ENCODE measurements at places on chromosomes 2 and 18. TPM values are rescaled to one million over a fixed set of nuclear protein-coding genes. Genes with fewer than 3 reads are reported as not detected.

DNA sequence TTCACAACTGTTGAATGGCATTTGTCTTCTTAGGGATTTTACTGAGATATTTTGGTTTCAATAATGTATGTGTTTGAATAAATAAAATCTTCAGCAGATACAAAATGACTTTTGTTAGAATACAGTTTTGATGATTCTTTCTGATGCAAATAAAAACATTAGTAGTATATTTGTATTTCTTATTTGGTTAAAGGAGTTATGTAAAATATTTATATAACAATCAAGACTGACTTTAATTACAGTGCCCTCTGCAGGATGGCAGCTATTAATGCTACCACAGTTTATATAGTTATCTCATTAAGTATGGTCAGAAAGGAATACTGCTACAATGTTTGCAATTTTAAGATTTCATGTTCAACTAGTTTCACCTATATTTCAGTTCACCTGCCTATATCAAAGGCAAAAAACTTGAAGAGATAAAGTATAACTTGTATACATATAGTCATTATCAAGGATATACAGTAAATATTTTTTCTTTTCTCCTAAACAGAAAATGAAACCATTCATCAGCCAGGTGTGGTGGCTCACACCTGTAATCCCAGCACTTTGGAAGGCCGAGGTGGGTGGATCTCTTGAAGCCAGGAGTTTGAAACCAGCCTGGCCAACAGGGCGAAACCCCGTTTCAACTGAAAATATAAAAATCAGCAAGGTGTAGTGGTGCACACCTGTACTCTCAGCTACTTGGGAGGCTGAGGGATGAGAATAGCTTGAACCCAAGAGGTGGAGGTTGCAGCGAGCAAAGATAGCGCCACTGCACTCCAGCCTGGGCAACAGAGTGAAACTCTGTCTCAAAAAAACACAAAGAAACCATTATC is 19.8 kb downstream of the ARL5A start:
- DNase-seq: no peak

- DNase-seq: no peak
Observed at GRCh38 chr2:19911808-19912509, 10.2 kb upstream of the TTC32 start.

DNA sequence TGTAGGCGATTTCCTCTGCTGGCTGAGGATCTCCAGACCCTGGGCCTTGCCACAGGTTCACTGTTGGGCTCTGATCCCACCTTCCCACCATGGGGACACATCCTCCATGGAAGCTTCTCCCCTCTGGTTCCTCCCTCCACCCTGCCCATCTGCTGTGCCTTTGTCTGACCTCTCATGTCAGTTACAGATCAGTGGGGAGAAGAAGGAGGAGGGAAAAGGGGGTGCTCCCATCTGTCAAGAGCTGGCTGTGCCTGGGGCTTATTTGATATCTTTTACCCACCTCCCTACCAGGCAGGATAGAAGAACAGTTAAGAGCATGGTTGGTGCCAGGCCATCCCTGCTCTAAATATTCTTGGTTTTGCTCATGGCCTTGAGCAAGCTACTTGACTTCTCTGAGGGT is 12.3 kb upstream of the DNAJB2 start:
- no peak for DNase-seq

DNA sequence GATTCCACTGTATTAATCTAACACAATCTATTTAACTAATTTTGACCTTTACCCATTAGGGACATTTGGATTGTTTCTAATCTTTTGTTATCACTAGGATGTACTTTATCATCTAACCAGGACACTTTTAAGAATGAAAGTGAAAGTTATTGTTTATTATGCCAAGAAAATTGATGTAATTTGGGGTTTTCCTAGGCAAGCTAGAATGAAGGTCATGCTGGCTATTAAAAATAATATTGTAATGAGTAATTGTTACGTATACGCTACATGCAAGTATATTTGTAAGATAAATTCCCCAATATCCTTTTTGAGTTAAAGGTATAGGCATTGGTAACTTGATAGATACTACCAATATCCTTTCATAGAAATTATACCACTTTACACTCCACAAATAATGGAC is 74.6 kb downstream of the COL5A2 start:
- DNase-seq: no peak

GRCh38 chr18:77086034-77086433 is 46.5 kb downstream of the MBP start:
- no peak for DNase-seq

DNA sequence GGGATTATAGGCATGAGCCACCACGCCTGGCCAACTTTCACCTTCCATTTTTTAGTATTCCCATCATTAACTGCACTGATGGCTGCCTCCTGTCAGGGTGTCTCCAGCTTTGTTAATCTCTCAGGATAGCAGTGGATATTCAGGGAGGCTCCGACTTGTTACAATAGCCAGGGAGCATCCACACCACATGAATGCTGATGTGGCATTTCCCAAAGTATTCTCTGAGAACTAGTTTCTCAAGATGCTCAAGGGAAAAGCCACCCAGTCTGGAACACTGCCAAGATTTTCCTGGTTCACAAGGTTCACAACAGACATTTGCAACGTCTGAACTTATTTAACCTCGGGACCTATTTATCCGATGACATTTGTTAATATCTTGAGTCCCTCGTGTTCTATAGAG is 33.8 kb downstream of the ZNF519 start:
- DNase-seq: no peak

GRCh38 chr2:45696708-45697107 is 45.2 kb downstream of the PRKCE start:
- no peak for DNase-seq

GRCh38 chr2:217751952-217752351 is 250.8 kb downstream of the TNS1 start:
- DNase-seq: no peak

GRCh38 chr2:189673661-189674373 is 653 bp upstream of the ANKAR start:
- DNase-seq: no peak

DNA sequence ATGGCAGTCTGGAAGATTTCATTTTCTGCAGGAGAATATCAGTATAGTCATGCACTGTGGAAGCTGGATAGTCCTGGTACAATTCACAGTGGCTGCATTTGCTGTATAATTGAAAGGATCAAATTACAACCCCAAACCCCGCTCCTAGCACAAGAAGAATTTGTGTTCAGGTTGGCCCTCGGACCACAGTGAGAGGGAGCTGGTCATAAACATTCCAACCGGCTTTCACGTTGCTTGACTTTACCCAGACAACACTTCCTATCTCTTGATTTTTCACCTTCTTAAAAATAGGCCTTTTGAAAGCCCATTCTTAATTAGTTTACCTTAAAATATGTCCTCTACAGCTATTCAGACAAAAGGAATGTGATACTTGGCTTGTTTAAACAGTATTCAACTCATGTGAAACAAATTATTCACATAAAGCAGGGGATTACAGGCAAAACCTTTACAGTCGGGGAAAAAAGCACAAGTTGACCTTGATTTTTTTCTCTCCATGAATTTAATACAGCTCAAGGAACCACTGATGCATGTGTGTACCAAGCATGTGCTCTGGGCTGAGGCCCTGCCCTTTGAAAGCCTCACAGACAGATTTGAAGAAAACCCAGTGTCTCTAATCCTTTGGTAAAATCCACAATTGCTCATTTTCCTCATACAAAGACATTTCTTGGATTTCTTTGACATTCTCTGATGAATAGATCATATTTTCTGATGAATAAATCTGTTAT is 143.0 kb upstream of the SOX11 start:
- DNase-seq: no peak

- DNase-seq: no peak
Observed at GRCh38 chr2:12300019-12300602, 416.6 kb upstream of the TRIB2 start.

GRCh38 chr18:78784861-78785260 is 194.8 kb upstream of the SALL3 start:
- DNase-seq: no peak

DNA sequence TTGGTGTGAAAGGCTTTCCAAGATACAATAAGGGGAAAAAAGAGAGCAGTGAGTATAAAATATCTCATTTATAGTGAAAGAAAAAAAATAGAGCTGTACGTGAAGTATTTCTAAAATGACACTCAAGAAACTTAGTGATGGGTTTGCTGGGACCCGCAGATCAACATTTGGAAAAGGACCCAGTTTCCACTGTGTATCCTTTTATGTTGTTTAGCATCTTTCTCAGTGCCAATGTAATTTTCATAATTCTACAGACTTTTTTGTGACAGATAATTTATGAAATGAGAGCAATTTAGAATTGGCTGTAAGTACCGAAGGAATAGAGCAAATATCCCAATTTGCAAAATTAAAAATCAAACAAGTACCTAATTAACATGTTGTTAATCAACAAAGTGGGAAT is 116.9 kb downstream of the SH3BP4 start:
- no peak for DNase-seq

DNA sequence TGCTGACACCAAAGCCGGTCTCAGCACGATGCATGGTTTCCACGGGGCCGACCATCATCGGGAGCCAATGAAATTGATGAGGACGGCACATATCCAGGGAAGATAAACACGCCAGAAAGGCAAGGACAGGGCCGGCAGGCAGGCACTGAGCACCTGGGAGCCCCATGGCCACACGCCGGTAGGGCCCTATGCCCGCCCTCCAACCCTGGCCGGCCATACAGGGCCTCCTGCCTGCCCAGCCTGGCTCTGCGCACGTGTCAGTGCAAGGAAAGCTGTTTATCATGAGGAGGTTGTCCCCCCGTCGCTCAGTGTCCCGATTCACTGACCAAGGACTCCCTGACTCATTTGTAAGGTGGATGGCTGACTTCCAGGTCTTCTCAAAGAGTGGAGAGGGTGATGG is 237.5 kb downstream of the GLI2 start:
- DNase-seq: no peak

- DNase-seq: peak; percentile 16
Observed at GRCh38 chr2:175309799-175310198, 128.3 kb upstream of the ATP5MC3 start.

GRCh38 chr2:241773511-241774418 is 2.9 kb upstream of the GAL3ST2 start:
- no peak for DNase-seq

DNA sequence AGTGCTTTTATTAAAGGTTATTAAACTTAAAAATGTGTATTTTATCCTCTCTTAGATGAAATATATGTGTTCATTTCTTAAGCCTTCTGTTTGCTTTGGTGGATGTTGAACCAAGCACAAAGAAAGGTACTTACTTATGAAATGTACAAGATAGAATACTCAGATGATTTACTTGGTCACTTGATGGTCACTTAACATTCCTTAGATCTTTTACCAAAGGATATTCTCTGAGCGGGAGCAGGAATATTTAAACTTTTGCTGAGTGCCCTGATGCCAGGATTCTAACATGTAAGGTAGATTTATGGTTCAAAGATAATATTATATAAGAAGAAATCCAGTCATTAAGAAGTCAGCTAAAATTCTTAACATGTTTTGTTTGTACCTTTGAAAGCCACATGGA is 193.5 kb upstream of the ZEB2 start:
- no peak for DNase-seq

DNA sequence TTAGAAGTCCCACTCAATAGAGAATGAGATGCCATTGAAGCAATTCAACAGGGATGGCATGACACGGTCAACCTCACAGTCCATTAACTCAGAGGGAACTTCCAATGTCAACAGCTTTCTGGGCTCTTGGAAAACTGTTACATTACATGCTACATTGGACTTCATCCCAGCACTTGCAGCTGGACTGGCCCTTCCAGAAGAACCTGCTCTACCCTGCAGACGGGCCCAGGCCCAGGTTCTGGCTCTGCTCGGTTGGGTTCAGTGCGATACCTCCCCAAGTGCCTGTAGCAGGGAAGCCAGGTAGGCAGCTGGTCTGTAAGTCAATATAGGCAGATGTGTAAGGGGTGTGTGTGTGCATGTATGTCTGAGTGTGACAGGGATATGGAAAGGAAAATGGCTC is 12.9 kb downstream of the LAMA1 start:
- DNase-seq: no peak

DNA sequence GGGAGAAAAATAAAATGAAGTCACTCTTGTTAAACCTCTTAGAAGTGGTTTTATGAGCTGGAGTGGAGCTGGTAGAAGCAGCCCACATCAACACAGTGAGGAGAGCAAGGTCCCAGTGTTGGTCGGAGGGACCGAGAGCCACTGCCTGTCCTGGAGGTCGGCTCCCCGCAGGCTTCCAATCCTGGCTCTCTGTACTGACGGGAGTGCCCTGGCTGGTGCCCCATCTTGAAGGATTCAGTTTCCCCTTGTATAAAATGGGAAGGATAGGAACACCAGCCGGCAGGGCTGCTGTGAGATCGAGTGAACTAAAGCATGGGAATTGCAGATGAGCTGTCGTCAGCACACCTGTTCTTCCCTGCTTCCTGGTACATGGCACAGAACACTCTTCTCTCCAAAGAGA is 104.3 kb upstream of the ID2 start:
- no peak for DNase-seq

DNA sequence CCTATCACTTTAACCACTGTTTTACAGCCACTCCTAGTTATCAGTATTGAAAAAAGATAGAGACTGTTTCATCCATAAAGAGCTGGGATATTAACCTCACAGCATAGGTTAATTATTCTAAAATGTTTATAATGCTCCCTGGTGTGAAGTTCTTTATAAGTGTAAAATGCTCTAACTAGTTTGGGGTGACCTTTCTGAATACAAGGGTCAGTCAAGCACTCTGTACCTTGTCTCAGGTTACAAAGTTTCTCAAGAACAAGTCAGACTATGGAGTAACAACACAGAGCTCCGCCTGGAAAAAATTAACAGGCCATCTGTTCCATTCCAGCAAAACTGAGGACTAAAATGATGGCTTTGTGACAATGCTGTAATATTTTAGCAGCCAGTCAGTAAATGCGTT is 107.4 kb downstream of the NOL4 start:
- DNase-seq: no peak

- no peak for DNase-seq
Observed at GRCh38 chr2:164755952-164756351, 85.7 kb downstream of the COBLL1 start.

DNA sequence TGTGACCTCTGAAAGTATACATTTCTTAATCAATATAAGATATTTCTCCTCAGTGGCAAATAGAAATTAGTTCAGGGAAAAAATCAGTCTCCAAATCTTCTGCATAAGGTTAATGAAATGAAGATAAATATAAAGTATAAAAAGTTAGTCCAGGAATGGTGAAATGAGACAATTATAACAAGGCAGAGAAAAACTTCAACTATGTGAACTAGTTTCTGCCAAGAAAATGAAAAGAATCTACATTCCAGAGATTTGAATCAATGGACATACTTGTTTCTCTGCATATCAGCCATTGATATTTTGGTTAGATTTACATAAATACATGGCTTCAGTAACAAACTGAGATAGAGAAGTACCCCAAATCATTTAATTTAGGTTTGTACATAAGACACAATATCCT is 249.0 kb downstream of the EXOC6B start:
- no peak for DNase-seq

- no peak for DNase-seq
Observed at GRCh38 chr2:172253190-172254052, 150.7 kb upstream of the DLX2 start.

GRCh38 chr2:14702258-14702657 is 69.7 kb downstream of the LRATD1 start:
- no peak for DNase-seq

The NEMP2 gene
- polyA plus RNA-seq: 0.75 TPM

The SERPINB13 gene
- polyA plus RNA-seq: not detected

The SCRN3 gene
- polyA plus RNA-seq: 10.3 TPM

The KCNE4 gene
- polyA plus RNA-seq: 2.4 TPM

The CENPO gene
- 1.4 TPM for polyA plus RNA-seq

The SMARCAL1 gene
- polyA plus RNA-seq: 7.7 TPM

The PFN4 gene
- 2.3 TPM for polyA plus RNA-seq

The CTNNA2 gene
- 0.09 TPM for polyA plus RNA-seq

The ERMN gene
- polyA plus RNA-seq: not detected

The ZAP70 gene
- 0.61 TPM for polyA plus RNA-seq

All from heart right ventricle (tissue), 16 donors.